ENCODE measurements at places on chromosomes 5 and 9.

GRCh38 chr9:14654932-14655331 is 38.3 kb downstream of the ZDHHC21 start:
- DNase-seq = no peak

- no peak for DNase-seq
Observed at GRCh38 chr5:158841481-158842276, 258.0 kb downstream of the EBF1 start.

DNA sequence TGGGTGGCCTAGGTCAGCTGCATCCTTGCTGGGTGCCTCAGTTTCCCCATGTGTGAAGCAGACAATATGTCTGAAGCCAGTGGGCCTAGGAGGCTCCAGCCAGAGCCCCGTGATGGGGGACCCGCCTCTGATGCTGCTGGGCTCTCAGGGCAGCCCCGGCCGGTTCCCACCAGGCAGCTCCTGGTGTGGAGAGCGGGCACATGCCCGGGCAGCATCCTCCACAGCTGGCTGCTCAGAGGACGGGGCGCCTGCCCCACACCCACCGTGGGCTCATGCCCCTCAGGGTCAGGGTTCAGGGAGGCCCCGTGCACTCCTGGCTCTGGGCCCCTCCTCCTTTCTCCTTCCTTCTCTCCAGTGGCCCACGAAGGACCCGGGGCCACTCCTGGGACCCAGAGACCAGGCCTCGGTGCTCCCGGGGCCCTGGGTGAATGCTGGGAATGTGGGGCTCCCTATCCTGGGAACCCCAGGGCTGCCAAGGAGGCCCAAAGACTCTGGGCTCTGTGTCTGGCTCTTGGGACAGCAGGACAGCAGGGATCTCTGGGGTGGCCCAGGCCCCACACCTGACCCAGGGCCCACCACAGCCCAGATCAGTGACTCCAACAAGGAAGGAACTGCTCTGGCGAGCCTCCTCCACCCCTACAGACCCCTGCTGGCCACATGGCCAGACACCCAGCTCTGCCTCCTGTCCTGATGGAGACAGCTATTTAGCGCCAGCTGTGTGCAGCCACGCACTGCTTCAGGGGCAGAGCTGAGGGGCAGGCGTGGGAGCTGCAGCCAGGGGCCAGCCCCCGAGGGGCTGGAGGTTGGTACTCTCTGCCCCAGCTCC is 39.5 kb upstream of the EGFL7 start:
- no peak for DNase-seq

DNA sequence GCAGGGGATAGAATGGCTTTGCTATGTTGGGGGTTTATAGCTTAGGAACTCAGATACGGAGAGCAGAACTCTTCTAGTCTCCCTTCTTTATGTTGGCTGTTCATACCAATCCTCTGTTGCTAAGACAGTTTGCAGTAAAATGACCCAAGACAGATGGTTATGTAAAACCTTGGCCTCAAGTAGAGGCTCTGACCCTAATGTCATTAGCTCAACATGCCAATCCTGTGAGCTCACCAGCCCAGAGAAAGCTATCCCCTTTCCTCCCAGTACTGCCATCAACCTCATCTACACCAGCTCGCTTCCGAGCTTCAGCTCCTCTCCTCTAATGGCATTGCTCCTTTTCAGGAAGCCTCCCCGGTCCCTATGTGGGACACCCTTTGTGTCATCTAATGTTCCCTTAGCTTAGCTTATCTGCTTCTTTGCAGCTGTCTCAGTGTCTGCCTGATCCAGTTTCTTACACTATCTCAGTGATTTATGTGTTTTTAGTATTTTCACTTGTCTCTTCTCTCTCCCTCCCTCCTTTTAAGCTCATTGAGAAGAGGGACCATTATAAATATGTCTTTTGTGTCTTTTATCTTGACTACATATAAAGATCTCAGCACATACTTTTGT is 281.3 kb upstream of the CLINT1 start:
- DNase-seq = no peak

GRCh38 chr5:8807636-8808035 is 738.2 kb downstream of the SEMA5A start:
- DNase-seq = no peak

GRCh38 chr5:2532809-2533208 is 218.7 kb downstream of the IRX2 start:
- no peak for DNase-seq

DNA sequence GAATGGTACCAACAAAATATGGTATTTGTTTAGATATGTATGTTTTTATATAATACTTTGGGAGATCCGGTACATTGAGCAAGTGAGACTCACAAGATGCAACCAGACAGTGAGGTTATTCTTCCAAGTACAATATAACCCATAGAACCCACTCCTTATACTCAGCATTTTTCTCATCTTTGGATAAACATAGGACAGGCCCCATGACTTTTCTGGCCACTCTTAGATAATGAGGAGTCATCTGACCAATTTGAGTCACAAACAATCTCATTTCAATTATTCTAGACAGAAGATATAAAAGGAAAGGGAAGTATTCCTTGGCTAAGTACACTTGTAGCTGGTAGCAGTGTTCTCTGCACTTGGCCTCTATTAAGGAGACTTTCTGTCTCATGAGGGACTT is 150.2 kb downstream of the SGCD start:
- no peak for DNase-seq

DNA sequence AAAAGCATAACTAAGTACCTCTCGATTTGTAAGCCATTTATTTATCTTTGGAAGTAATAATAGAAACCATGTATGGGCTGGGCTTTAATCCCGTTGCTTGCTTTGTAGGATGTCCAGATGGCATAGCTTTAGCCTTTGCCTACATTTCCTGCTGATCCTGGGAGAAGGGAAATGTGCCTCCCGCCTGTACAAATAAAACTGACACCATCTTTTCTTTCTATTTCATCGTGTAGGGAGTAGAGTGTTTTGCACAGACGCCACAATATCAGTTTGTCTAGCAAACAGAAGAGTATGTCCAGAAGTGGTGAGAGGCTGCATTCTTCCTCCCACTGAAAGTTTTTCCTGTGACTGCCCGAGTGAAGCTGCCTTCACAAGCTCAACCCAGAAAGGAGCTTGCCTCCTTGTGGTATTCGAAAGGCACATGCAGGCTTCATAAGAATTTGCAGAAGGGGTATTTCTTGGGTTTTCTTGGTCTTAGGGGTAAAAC is 24.7 kb upstream of the TJP2 start:
- peak; percentile 57 for DNase-seq

All from AG04449 (cell line).